ENCODE measurements at places on chromosomes 5 and 9. TPM values are rescaled to one million over a fixed set of nuclear protein-coding genes. Genes with fewer than 3 reads are reported as not detected.

The JAKMIP2 gene
- total RNA-seq, result 0.17 TPM

The AOPEP gene
- 63.0 TPM for total RNA-seq

The CCDC69 gene
- 3.0 TPM for total RNA-seq

The PCDHA8 gene
- not detected for total RNA-seq

The HMGCS1 gene
- total RNA-seq, result 98.4 TPM

The OMD gene
- not detected for total RNA-seq

The OCLN gene
- 29.8 TPM for total RNA-seq

The SLC31A2 gene
- total RNA-seq, result 3.7 TPM

The OTULIN gene
- 32.9 TPM for total RNA-seq
